ENCODE measurements at places on chromosomes 1 and 21. TPM values are rescaled to one million over a fixed set of nuclear protein-coding genes. Genes with fewer than 3 reads are reported as not detected.

KLHDC7A gene
- 0.98 TPM for total RNA-seq

SYTL1 gene
- total RNA-seq: 33.1 TPM

SIM2 gene
- total RNA-seq: 0.32 TPM

RAB13 gene
- total RNA-seq: 62.6 TPM

RAB3B gene
- 0.66 TPM for total RNA-seq

DDAH1 gene
- 23.9 TPM for total RNA-seq

CFHR3 gene
- total RNA-seq: not detected

HTR6 gene
- not detected for total RNA-seq

NPHS2 gene
- not detected for total RNA-seq

GRCh38 chr1:83960669-83961277 is 38.2 kb downstream of the TTLL7 start:
- no peaks in the 10 kb centered on the region for H3K27me3 ChIP-seq
- DNase-seq: no peak
- no peaks in the 10 kb centered on the region for H3K36me3 ChIP-seq
- no peaks in the 10 kb centered on the region for H3K4me1 ChIP-seq

DNA sequence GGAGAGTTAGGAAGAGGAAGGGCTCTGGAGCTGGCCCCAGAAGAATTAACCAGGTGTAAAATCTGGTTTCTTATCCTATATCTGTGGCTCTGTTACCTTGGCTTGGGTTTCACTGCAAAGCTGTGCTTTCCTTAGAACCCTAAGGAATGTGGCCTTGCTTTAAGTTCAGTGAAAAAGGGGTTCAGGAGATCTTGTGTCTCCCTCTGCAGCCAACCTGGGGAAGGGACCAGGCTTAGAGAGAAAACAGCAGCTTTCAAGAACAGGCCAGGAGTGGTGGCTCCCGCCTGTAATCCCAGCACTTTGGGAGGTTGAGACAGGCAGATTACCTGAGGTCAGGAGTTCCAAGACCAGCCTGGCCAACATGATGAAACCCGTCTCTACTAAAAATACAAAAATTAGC is 16.1 kb upstream of the MYCL start:
- DNase-seq: no peak
- no peak overlapping the region for H3K27ac ChIP-seq
- H3K27me3 ChIP-seq: no peaks in the 10 kb centered on the region
- no peaks in the 10 kb centered on the region for H3K4me1 ChIP-seq

DNA sequence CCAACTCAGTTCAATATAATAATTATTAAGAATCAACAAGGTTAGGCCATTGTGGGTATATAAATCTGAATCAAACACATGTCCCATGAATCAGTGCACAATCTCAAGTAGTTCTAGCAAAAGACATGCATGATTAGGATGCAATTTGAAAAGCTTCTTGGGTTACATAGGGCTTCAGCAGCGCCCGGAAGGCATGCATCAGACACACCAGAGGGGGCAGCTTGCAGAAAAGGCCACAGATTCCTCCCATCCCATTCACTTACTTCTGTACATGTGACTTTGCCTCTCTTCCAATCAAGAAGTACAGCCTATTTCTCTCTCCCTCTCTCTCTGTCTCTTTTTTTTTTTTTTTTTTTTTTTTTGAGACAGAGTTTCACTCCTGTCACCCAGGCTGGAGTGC is 91.8 kb downstream of the KCNN3 start:
- no peaks in the 10 kb centered on the region for H3K27me3 ChIP-seq
- no peak for DNase-seq
- H3K27ac ChIP-seq: no peak overlapping the region
- no peaks in the 10 kb centered on the region for H3K4me1 ChIP-seq
- no peak overlapping the region for H3K4me3 ChIP-seq

- H3K27ac ChIP-seq: no peak overlapping the region
- no peak overlapping the region for H3K4me3 ChIP-seq
- no peaks in the 10 kb centered on the region for H3K36me3 ChIP-seq
- H3K4me1 ChIP-seq: no peaks in the 10 kb centered on the region
- no peak for DNase-seq
Observed at GRCh38 chr1:85093644-85094043, 45.3 kb upstream of the MCOLN3 start.

DNA sequence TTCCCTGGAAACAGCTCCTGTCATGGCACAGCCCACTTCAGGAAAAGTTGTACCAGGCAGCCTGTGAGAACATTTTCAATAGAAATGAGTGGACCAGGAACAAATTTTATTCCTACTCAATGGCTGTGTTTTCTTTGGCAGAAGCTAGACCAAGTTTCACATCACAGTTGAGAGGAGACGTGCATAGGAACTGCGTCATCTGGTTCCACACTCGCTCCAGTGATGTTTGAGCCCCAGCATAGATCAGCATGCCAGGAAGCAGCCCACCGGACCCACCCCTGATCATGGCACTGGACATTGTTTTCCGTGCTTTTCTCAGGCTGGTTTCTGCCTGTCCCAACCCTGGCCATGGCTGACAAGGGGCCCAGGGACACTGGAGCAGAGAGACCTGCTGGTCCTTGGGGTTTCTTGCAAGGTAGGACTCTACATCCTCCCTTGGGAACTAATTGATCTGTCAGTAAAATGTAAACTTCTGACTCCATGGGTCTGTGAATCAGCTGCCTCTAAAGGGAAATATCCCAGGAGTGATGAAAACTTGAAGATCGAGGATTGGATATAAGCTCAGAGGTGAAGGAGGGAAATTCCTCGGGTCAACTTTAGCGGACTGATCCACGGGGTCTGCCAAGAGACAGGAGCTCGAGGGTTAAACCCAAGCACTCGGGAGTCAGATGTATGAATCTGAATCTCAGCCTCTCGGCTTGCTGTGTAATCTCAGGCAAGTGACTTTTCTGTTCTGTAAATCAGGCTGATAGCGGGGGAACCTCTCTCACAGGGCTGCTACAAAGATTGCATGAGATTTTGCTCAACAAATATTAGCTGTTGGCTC is 35.7 kb downstream of the NEK2 start:
- no peaks in the 10 kb centered on the region for H3K27me3 ChIP-seq
- no peak for DNase-seq
- no peaks in the 10 kb centered on the region for H3K4me1 ChIP-seq

GRCh38 chr1:234525099-234525799 is 46.3 kb upstream of the TARBP1 start:
- H3K4me3 ChIP-seq: no peak overlapping the region
- H3K4me1 ChIP-seq: peaks cover 11% of the 10 kb centered on the region
- no peak for DNase-seq
- no peaks in the 10 kb centered on the region for H3K27me3 ChIP-seq

GRCh38 chr1:201714542-201715329 is 114.2 kb upstream of the IPO9 start:
- H3K36me3 ChIP-seq: no peaks in the 10 kb centered on the region
- peaks cover 21% of the 10 kb centered on the region for H3K4me1 ChIP-seq
- no peak overlapping the region for H3K4me3 ChIP-seq
- peak; percentile 70 for DNase-seq
- H3K27me3 ChIP-seq: no peaks in the 10 kb centered on the region

GRCh38 chr1:230152999-230153398 is 86.0 kb downstream of the GALNT2 start:
- H3K36me3 ChIP-seq: no peaks in the 10 kb centered on the region
- no peak overlapping the region for H3K4me3 ChIP-seq
- H3K4me1 ChIP-seq: no peaks in the 10 kb centered on the region
- DNase-seq: no peak
- H3K27me3 ChIP-seq: no peaks in the 10 kb centered on the region

- no peaks in the 10 kb centered on the region for H3K36me3 ChIP-seq
- peak overlapping the region; percentile 73 for H3K27ac ChIP-seq
- DNase-seq: no peak
- H3K27me3 ChIP-seq: no peaks in the 10 kb centered on the region
- peak overlapping the region; percentile 15 for H3K4me3 ChIP-seq
Observed at GRCh38 chr1:43536864-43537358, 6.2 kb downstream of the PTPRF start.

- H3K27ac ChIP-seq: no peak overlapping the region
- H3K4me3 ChIP-seq: no peak overlapping the region
- H3K36me3 ChIP-seq: no peaks in the 10 kb centered on the region
- H3K4me1 ChIP-seq: no peaks in the 10 kb centered on the region
Observed at GRCh38 chr1:191709215-191709614, 449.0 kb upstream of the RGS18 start.

DNA sequence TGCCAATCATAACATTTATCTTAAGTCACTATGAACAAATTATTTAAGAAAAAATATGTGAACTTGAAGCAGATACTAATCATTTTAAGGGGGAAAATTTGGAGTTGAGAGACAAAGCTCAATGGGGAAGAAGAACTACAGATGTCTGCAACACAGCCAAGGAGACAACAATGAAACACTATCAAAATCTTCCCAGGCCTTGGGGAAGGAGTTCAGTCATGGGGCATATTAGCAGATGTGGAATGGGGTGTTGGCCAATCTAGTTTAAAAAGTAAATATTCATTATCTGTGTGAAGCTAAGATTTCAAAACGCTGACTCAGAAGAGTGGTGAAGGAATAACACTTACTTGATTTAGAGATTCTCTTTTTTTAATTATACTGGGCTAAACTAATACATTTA is 671.6 kb upstream of the ZP4 start:
- H3K27ac ChIP-seq: no peak overlapping the region
- H3K36me3 ChIP-seq: no peaks in the 10 kb centered on the region
- H3K4me3 ChIP-seq: no peak overlapping the region
- DNase-seq: no peak
- no peaks in the 10 kb centered on the region for H3K27me3 ChIP-seq

DNA sequence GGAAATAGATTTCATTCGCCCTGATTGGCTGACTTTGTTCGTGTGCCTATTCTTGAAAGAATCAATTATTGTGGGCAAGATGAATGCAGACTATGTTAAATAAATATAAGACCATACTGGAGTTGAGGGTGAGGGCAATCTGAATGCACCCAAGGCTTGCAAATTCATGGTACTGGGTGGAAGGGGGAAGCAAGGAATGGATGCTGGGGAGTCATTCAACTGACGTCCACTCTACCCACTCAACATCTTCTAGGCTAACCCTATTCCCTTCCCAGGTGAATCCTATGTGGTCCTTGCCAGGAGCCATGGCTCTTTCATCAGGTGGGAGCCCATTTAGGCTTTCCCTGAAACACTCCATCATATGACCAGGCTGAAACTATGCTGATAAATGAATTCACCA is 5.7 kb upstream of the CYP4B1 start:
- no peaks in the 10 kb centered on the region for H3K27me3 ChIP-seq
- no peaks in the 10 kb centered on the region for H3K36me3 ChIP-seq
- no peak overlapping the region for H3K27ac ChIP-seq
- H3K4me1 ChIP-seq: no peaks in the 10 kb centered on the region

DNA sequence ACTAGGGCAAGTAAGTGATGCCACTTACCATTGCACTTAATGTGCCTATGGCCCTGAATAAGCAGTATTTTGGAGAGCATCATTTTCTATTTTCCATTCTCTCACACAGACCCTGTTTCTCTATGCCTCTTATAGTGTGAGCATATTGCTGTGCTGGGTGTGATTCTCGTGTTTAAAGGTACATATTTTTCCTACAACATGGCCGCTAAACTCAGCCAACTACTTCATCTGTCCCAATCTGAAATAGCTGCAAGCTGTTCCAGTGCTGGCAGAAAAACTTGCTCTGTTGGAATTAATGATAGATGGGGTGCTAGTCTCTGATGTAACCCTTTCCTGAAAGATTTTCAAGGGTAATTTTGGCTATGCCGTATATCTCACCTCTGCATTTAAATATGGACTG is 97.5 kb downstream of the ZNF326 start:
- DNase-seq: no peak
- no peak overlapping the region for H3K4me3 ChIP-seq
- H3K27ac ChIP-seq: no peak overlapping the region
- H3K36me3 ChIP-seq: no peaks in the 10 kb centered on the region
- no peaks in the 10 kb centered on the region for H3K4me1 ChIP-seq

GRCh38 chr1:61135291-61135690 is 52.9 kb downstream of the NFIA start:
- no peak overlapping the region for H3K27ac ChIP-seq
- no peaks in the 10 kb centered on the region for H3K36me3 ChIP-seq
- H3K27me3 ChIP-seq: no peaks in the 10 kb centered on the region
- H3K4me1 ChIP-seq: peaks cover 6% of the 10 kb centered on the region
- no peak for DNase-seq

DNA sequence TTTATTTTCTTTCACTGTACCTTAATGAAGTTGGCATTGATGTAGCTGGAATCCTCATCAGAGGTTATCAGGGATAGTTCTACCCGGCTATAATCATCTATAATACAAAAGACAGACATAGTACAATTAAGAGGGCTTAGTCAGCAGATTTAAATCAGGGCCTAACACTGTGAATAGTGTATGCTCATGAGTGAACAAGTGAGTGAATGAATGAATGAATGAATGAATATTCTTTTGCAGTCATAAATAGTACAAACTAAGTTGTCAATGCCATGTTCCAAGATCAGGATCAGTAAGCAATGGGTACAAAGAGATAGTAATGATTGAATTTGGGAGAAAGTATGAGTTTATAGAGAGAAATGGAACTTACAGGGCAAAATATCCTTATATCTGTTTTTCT is 12.5 kb downstream of the PTPN22 start:
- no peaks in the 10 kb centered on the region for H3K27me3 ChIP-seq
- no peak for DNase-seq
- no peaks in the 10 kb centered on the region for H3K36me3 ChIP-seq
- no peak overlapping the region for H3K27ac ChIP-seq
- no peak overlapping the region for H3K4me3 ChIP-seq
- H3K4me1 ChIP-seq: no peaks in the 10 kb centered on the region

DNA sequence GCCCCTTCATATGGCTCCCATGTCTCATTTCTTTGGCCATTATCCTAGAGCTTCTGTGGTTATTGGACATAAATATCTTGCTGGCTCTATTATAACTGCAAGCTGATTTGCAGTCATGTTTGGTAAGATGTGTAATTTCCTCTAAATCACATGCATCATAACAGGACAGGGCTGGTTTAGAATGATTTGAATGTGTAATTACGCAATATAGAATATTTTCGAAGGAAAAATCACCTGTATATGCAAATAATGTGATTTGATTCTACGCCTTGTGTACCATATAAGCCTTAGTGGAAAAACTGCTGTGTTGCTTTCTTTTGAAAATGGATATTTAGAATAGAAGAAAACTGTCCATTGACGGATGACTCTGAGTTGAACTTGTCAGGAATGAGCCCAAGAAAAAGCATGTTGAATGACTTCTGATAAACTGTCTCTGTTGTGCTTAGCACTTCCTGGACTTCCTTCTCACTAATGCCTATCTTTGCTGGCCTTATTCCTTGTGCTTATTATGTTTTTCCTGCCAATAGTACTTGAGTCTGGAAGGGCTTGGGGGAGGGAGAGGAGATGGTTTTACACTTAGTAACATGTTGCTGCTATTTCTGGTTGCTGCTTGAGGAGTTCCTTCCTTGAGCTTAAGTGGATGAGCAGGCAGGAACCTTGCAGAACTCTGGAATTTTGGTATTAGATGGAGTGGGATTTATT is 6.5 kb downstream of the CACHD1 start:
- no peaks in the 10 kb centered on the region for H3K36me3 ChIP-seq
- DNase-seq: no peak
- no peak overlapping the region for H3K4me3 ChIP-seq
- peak overlapping the region; percentile 60 for H3K27ac ChIP-seq
- H3K4me1 ChIP-seq: peaks cover 17% of the 10 kb centered on the region

- H3K4me3 ChIP-seq: no peak overlapping the region
- no peaks in the 10 kb centered on the region for H3K36me3 ChIP-seq
- H3K27ac ChIP-seq: no peak overlapping the region
- H3K27me3 ChIP-seq: no peaks in the 10 kb centered on the region
- no peaks in the 10 kb centered on the region for H3K4me1 ChIP-seq
Observed at GRCh38 chr1:21161842-21162241, 14.9 kb downstream of the EIF4G3 start.
